Left ventricle myocardium inferior (tissue), 1 donor: ENCODE measurements at places on chromosomes 3 and 15. TPM values are rescaled to one million over a fixed set of nuclear protein-coding genes. Genes with fewer than 3 reads are reported as not detected.
A peak's percentile ranks its signal among the peaks of the same experiment; 100 is the strongest.

Gene CAPN3
- total RNA-seq: 6.0 TPM

Gene IL17RE
- 0.58 TPM for total RNA-seq

- DNase-seq: no peak
Observed at GRCh38 chr3:124923833-124924232, 10.7 kb downstream of the MUC13 start.

Gene FAM227B
- total RNA-seq: 18.5 TPM

DNA sequence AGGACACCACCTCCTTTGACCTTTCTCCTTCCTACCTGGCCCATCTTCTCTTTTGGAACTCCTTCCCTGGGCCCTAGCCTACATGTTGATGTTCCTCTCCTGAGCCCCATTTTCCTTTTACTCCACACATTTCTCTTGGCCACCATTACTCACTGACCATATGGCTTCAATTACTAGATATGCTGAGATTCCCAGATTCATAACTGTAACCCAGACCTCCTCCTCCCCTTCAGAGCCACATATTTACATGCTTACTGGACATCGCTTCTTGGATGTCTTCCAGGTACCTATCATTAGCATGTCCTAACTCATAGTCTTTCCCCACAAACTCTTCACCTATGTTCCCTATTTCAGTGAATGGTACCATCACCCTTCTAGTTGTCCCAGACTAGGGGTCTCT, 24.4 kb upstream of the TRIM59 start:
- no peak for DNase-seq

Gene STIMATE
- 6.3 TPM for total RNA-seq

- DNase-seq: no peak
Observed at GRCh38 chr3:188605231-188605630, 451.3 kb downstream of the LPP start.

Gene PCNP
- total RNA-seq: 121 TPM

Gene CCPG1
- total RNA-seq: 94.6 TPM

GRCh38 chr3:23761440-23761896, 44.3 kb upstream of the UBE2E1 start:
- DNase-seq: no peak

- no peak for DNase-seq
Observed at GRCh38 chr15:39414201-39414600, 166.7 kb upstream of the THBS1 start.

Gene EIF2B5
- total RNA-seq: 32.1 TPM

Gene ACOX2
- 37.2 TPM for total RNA-seq

Gene DNASE1L3
- total RNA-seq: 4.5 TPM

DNA sequence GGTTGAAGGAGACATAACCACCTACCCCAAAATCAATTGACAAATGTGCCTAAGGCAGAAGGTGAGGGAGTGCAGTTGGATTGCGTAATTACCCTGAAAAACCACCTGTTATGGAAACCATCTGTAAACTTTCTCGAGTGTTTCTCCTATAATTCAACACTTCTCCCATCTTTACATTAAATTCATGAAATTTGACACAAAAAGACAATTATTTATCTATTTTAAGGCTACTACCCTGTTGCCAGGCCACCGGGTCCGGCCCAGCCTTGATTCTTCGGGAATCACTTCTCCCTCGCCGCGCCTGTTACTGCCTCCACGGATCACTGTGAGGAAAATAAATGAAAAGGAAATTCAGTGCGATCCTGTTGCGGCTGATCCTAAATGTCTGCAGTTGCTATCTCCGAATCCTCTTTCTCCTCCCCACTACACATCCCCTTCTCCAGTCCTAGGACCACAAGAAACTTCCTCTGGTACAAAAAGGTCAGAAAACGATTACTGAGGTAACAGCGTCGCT, 646 bp downstream of the IQCB1 start:
- no peak for DNase-seq

DNA sequence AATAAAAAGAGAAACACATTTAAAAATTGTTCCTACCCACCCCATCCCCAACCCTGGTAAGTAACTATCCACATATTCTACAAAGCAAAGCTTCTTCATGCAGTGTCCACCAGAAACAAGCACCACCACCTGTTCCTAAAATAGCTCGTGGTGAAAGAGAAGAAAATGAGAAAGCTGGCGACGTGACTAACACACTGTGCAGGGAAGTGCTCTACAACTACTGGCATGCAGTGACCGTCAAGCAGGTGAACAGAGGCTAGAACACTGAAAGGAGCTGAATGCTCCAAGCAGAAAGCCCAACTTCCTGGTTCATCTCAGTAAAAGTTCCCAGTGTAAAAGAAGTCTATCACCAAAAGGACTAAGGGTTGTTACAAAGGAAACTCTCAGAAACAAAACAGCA, 80.7 kb downstream of the NR2E3 start:
- no peak for DNase-seq

Gene SNAPC5
- 40.9 TPM for total RNA-seq

- DNase-seq: peak; percentile 62
Observed at GRCh38 chr3:11601446-11602238, 42.1 kb downstream of the VGLL4 start.

DNA sequence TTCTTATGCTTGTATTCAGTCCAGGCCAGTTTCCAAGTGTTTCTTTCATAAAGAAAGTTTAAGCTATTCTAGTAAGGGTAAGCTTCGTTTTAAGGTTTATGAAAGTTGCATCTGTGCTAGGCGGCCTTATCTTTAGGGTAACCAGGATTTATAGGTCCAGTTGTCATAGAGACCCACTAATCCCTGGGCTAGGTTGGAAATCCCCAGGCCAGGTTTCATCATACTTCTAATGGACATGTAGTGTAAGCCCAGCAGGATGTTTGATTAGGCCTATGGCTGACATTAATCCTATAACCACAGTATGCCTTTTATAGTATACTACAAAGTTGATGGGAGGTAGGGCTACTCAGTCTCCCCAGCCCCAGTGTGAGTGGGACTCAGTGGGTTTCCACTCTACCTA, 312.4 kb downstream of the CACNA2D3 start:
- no peak for DNase-seq

- DNase-seq: no peak
Observed at GRCh38 chr15:44101944-44102343, 93.1 kb downstream of the FRMD5 start.

Gene ILDR1
- total RNA-seq: 0.33 TPM

- no peak for DNase-seq
Observed at GRCh38 chr3:100004931-100005330, 109.4 kb downstream of the FILIP1L start.

DNA sequence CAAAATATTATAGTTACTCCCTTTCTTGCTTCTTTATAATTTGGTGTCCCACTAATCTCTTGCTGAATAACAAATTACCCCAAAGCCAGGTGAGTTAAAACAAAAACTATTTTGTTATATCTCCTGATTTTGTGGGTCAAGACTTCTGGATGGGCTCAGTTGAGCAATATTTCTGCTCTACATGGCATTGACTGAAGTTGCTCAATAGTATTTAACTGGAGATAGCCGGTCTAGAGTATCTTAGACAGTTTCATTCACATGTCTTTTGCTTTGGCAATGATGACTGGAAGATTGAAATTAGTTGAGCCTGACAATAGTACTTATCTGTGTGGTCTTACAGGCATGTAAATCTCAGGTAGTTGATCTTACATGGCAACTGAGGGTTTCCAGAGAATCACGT, 51.0 kb upstream of the TP63 start:
- DNase-seq: no peak

- no peak for DNase-seq
Observed at GRCh38 chr3:58989163-58989562, 60.7 kb downstream of the CFAP20DC start.

DNA sequence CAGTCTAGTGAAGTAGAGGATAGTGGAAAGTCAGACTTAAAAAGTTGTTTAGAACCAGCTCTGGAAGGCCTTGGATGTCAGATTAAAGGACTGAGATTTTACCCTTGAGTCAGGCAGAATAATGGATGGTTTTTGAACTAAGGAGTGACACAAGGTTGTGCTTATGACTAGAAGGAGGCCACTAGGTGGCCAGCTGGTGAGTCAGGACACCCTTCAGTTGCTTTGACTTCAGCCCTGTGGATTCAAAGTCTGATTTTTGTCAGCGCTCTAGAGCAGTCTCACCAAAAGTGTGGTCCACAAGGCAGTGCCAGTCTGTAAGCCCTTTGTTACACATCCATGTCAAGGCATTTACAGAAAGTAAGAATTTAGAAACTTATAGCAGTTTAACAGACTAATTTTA, 3.8 kb upstream of the GABPB1 start:
- DNase-seq: no peak

DNA sequence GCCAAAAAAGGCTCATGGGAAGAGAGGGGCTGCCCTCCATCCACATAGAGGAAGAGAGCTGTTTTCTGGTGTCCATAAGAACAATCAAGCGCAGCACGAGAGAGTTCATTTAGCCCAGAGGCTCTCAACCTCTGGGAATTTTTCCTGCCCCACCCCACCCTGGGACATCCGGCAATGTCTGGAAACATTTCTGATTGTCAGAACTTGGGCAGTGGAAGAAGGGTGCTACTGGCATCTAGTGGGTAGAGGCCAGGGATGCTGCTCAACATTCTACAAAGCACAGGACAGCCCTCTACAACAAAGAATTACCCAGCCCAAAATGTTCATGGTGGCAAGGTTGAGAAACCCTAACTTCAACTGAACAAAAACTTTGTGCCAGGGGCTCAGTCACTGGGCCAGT, 92.9 kb downstream of the RAB11A start:
- DNase-seq: no peak

- DNase-seq: no peak
Observed at GRCh38 chr15:84967380-84967779, 14.3 kb upstream of the PDE8A start.

GRCh38 chr15:56471440-56472069, 6.6 kb upstream of the MNS1 start:
- no peak for DNase-seq

Gene GOLGA8G
- total RNA-seq: not detected

DNA sequence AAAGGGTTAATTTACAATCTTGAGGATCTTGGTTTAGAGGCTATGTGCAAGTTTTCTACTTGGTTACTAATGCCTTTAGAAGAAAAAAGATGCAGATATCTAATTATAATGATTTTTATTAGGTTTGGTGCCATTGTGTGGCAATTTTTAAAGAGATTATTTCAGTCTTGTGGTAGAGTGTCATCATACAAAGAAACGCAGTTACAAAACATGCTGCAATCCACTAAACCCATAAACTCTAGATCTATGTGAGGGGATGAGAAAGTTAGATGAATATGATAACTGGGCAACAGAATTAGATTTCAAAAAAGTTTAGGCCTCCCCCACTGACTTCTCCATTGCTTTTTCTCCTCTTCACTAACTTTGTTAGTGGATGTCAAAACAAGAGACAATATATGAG, 106.0 kb downstream of the ARPP21 start:
- no peak for DNase-seq

GRCh38 chr15:70430069-70430468, 332.4 kb upstream of the TLE3 start:
- DNase-seq: no peak

- DNase-seq: no peak
Observed at GRCh38 chr15:44186705-44187104, 8.4 kb downstream of the FRMD5 start.

- DNase-seq: no peak
Observed at GRCh38 chr3:179083977-179084376, 12.4 kb upstream of the ZMAT3 start.

Gene ARHGAP31
- 38.0 TPM for total RNA-seq

- DNase-seq: no peak
Observed at GRCh38 chr3:188641076-188641475, 487.1 kb downstream of the LPP start.

Gene TRPM1
- total RNA-seq: not detected

- DNase-seq: no peak
Observed at GRCh38 chr3:169256796-169257522, 406.6 kb downstream of the MECOM start.

Gene PEX11A
- total RNA-seq: 11.4 TPM

DNA sequence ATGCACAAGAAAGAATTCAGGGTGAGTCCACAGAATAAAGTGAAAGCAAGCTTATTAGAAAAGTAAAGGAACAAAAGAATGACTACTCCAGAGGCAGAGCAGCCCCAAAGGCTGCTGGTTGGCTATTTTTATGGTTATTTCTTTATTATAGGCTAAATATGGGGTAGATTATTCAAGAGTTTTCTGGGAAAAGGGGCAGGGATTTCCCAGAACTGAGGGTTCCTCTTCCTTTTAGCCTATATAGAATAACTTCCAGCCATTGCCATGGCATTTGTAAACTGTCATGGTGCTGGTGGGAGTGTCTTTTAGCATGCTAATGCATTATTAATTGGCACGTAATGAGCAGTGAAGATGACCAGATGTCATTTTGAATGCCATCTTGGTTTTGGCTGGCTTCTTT, 13.6 kb downstream of the GLDN start:
- no peak for DNase-seq

DNA sequence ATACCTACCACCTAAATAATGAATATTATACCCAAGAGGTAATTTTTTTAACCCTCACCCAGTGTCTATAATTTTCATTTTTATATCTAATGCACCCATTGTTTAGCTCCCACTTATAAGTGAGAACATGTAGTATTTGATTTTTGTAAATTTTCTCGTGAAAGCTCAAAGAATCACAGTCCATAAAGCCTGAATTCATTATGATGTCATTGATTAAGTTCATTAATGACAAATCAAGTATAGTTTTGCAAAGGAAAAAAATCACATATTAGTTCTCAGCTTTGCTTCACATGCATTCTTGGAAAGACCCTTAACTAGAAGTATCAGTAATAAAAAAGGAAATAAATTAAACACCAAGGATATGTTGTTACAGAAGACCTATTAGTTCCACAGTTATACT, 425.3 kb upstream of the UBE2E2 start:
- no peak for DNase-seq

GRCh38 chr3:58690490-58690889, 23.9 kb upstream of the FAM3D start:
- no peak for DNase-seq

- DNase-seq: peak; percentile 32
Observed at GRCh38 chr15:51621936-51622603, 501 bp downstream of the DMXL2 start.

DNA sequence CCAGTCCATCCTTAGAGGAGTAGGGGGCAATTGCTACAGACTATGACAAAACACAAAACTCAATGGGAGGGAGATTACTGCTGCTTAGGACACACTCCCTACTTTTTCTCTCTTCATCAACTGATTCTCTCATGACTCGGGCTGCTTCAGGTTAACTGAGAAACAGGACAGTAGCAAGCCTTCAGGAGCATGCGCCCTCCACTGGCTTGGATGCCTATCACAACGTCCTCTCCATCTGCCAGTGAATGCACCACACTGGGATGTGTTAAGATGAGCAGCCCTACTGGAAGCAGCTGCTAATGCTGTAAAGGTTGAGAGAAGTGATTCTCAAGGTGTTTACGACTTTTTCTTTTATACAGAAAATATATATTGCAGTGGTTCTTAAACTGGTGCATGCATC, 542.3 kb downstream of the EDEM1 start:
- no peak for DNase-seq

GRCh38 chr15:101056366-101057334, 137.5 kb downstream of the LRRK1 start:
- DNase-seq: no peak

- DNase-seq: no peak
Observed at GRCh38 chr15:90113166-90113565, 10.9 kb upstream of the IDH2 start.
